Activated naive CD8-positive, alpha-beta T cell treated with anti-CD3 and anti-CD28 coated beads, Interleukin-2, amount 10 ng/mL, durations not matched to agents 7 days and 5 days (primary cell): ENCODE measurements at places on chromosomes 16 and 17.

DNA sequence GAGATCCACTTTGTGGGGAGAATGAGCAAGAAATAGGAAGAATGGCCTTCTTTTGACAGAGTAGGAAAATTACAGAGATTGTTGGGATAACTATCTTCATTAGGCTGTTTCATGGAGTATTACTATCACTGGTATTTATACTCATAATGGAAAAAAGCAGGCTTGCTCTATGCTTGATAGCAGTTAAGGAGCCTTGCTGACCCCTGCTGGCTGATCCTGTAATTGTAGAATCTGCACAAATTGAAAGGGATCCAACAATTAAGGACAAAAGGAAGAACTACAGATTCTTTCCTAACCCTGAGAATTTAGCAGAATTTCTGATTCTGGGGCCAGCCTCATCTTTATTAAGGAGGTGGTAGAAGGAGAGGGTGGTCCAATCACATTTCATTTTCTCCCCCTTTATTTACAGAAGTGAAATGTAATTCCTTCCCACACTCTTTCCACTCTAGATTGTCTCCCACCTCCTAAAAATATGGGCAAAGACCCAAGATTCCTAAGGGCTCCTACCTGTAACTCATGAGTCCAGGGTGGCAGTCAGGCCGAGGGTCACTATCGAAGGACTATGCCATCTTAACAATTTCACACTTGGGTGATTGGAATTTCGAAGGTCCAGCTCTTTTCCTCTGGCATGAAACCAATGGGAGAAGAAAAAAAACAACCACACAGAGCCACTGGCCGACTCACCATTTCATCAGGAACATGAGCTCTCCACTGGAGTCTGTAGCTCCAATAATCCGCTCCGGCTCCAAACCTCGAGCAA is 26.3 kb downstream of the NFE2L1 start:
- peak; percentile 50 for DNase-seq

- no peak for DNase-seq
Measured at GRCh38 chr17:83159204-83160049, 80.0 kb downstream of the METRNL start.

DNA sequence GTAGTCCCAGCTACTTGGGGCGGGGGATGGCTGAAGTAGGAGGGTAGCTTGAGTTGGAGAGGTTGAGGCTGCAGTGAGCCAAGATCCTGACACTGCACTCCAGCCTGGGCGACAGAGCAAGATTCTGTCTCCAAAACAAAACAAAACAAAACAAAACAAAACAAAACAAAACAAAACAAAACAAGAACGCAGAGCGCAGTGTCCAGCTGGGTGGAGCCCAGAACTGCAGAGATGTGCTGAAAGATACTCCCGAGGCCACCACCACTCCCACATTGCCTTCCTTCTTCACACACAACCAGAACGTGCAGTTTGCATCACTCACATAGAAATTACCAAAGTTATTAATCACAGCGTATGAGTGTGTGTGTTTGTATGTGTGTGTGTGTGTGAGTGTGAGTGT is 222.9 kb upstream of the ASIC2 start:
- DNase-seq = no peak

DNA sequence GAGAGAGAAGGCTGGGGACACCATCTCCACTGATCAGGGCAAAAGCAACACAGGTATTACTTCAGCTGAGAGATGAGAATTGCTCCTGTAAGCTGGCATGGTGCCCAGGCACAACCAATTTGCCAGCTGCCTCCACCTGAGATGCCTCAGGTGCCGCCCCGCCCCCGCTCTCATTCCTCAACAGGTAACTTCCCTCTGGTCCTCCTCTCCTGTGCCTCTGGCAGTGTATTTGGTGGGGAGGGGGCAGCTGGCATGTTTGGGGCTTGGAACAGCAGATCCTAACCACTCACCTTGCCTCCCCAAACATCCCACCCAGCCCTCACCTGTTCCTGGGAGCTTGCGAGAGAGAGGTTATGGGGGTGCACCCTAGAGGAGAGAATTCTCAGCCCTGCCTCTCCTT is 2.9 kb upstream of the SRCIN1 start:
- DNase-seq = no peak

GRCh38 chr17:8700546-8700945 is 44.1 kb downstream of the CCDC42 start:
- DNase-seq = no peak

DNA sequence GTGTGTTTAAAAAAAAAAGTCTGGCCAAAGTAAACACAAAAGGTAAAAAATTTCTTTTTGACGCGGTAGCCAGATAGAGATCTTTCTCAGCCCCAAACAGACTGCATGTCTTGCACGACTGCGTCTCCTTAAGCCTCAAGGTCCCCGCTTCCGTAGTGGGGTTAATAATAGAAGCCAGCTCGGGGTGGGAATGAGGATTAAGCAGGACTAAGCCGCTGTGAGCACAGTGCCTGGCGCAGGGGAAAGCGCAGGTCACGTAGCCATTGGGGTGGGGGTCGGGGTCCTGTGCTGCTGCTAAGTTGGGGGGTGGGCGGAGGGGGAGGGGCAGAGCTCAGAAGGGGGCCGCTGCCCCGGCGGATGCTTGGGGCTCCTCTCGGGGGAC is 521 bp downstream of the GGA2 start:
- no peak for DNase-seq

- peak; percentile 100 for DNase-seq
Measured at GRCh38 chr17:68247445-68248198, at the start of gene AMZ2. Gene AMZ2, plus strand, starts transcription at chr17:68248043. Its CDS starts 2,145 bp downstream, at chr17:68250188.

DNA sequence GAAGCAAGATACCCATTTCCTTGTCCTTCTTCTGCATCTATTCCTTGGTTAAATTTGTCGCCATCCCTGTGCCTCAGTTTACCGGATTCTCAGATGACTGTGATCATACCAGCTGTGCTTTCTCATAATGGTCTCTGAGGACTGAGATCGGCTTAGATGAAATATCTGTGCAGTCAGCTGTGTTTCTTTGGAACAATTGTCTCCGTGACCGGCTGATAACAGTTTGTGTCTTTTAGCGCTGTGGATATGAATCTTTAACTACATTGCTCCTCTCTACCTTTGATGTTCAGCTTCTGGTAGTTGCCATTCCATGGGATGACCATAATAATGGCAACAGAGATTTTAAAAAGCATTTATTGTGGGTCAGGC is 473 bp downstream of the FTO start:
- DNase-seq = no peak

DNA sequence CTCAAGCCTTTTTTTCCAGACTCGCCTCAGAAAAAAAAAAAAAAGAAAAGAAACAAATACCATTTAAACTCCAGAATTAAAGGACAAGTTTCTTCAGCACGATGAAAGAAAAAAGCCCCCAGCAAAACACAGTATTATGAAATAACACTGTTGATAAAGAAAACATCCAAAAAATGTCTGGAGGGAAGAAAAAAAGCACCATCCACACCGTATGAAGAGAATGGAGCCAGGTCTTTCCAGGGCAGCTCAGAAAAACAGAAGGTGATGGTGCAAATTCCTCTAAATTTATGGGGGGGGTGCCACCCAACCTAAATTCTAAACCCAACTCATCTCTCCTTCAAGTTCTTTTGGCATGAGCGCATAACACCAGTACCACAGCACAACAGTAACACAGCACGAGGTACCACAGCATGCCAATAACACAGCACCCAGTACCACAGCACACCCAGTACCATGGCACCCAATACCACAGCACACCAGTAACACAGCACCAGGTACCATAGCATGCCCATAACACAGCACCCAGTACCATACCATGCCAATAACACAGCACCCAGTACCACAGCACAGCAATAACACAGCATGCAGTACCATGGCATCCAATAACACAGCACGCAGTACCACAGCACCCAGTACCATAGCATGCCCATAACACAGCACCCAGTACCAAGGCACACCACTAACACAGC is 19.0 kb downstream of the AXIN1 start:
- DNase-seq = no peak

DNA sequence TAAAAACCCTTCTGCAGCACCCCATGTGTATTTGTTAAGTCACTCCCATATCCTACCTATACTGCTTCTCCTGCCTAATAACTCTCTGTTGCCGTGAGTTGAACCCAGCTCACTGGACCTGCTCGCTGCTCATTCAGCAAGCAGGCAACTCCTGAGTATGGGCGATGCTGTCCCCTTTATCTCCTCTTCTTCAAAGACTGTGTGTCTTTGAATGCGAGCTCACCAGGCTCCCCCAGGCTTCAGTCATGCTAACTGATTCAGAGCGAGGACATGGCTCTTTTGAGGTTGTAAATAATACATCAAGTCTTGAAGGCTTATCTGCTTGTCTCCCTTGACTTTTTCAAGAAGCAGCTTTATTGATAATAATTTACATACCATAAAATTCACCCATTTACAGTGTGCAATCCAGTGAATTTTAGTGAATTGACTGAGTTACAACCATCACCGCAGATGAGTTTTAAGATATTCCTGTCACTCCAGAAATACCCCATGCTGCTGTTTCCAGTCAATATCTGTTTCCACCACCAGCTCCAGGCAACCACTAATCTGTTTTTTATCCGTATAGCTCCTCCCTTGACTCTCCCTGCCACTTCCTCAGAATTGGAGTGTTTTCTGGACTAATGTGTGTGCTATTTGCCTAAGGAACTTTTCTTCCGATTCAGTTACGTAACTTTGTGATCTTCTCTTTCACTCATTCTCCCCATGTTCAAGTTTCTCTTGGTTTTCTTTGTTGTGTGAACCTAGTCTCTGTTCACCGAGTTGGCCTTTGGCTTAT is 132.2 kb downstream of the SPECC1 start:
- no peak for DNase-seq

- no peak for DNase-seq
Measured at GRCh38 chr16:89430436-89431157, 59.8 kb downstream of the ANKRD11 start.

GRCh38 chr16:84503751-84504395 is 586 bp downstream of the MEAK7 start:
- peak; percentile 26 for DNase-seq

GRCh38 chr16:30183233-30184095 is at the start of gene CORO1A:
Gene CORO1A, plus strand, starts transcription at chr16:30183602. Its CDS starts 1,608 bp downstream, at chr16:30185210.
- DNase-seq = peak; percentile 91

DNA sequence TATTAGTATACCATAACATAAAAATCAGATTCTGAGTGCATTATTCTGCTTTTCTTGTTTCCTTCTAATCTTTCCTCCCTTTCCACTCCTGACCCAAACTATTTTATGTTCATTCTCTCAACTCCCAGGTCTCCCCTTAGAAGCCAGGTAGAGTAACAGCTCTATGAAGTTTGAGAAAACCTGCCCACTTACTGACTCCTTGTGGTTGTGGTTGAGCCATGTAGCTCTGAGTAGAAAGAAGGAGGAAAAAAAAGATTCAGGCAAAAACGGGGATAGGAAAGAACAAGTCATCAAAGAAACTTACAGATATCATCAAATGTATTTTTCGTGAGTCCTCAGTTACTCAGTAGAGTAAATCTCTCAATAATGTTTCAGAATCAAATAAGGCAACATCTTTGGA is 216.7 kb downstream of the PMP22 start:
- no peak for DNase-seq

GRCh38 chr17:75959051-75959838 is 18.4 kb upstream of the FBF1 start:
- no peak for DNase-seq

DNA sequence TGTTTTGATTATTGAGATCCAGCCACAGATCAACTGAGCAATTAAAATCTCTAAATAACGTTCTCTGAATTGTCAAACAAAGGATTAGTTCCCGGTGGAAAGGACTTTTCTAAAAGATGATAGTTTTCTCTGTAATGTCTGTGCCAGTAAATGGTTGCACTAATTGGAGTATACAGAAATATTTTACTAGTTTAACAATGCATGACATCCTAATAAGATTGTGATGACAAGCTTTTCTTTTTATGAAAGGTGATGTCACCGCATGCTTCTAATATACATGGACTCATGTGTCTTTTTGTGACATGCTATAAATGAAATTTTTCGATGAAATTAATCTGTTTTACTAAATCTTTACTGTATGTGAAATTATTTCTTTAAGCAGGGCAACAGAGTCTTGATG is 211.1 kb downstream of the IRX3 start:
- DNase-seq = no peak

DNA sequence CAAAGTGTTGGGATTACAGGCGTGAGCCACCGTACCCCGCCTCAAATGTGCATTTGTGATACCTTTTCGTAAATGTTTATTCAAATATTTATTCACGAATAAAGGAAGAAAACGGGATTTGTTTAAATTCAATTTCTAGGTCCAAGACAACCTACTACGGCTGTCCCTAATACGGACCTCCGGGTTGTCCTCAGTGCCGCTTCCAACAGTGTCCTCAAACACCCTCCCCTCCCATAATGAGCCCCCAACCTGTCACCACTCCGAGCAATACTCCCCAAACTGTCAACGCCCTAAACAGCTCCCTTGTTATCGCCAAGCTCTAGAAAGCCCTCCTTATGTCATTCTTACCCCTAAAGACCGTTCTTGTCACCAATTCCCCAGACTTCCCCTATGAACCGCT is 539 bp upstream of the GABARAPL2 start:
- DNase-seq = no peak

- DNase-seq = peak; percentile 78
Measured at GRCh38 chr16:57084257-57084770, 8.1 kb upstream of the CPNE2 start.

DNA sequence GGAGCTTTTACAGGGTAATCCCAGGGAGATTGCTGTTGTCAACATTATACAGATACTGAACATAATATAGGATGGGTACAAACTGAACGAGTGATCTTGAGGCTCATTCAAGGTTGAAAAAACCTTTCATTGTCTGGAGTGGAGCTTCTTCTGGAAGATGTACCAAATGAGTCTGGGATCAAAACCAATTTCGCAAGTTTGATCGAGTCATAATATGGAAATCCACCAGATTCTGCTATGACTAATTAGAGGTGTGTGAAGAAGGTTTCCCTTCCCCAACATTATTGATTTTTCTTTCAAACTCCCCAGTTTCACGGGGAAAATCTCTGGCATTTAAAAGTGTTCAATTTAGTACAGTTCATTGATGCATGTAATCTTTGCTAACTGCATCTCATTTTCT is 324.1 kb downstream of the ZFHX3 start:
- DNase-seq = no peak

DNA sequence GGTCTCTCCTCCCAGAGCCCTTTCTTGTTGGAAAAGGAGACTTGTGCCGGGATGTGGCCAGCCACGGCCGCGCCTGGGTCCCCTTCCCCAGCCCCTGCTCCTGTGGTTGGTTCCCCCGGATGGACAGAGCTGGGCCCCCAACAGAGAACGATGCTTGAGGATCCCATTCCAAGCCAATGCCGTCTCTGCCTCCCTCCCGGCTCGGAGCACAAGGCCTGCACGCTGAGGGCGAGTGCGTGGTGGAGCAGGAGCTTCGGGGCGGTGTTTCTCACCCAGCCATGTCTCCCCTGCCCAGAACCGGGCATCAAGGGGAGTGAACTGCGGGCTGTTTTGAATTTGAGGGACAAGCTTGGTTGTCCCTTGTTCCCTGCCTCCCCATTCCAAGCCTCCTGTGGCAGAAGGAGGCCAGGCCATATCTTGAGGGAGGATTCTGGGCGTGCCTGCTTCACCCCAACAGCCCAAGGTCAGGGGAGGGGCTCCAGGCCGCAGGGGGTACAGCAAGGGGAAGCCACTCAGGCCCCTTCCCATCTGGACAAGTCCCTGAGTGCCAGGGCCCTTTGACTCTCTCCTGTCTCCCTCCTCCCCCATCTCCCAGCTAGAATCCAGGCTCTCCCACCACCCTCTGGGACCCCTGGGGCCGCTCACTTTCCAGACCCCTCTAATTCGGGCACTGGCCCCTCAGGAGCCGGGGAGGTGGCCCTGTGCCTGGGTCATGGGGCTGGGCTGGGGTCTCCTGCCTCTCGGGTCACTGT is 43.6 kb downstream of the SOCS3 start:
- DNase-seq = no peak
